ENCODE measurements at places on chromosomes 2 and 18. TPM values are rescaled to one million over a fixed set of nuclear protein-coding genes. Genes with fewer than 3 reads are reported as not detected.

RIT2 gene
- not detected for total RNA-seq

DNA sequence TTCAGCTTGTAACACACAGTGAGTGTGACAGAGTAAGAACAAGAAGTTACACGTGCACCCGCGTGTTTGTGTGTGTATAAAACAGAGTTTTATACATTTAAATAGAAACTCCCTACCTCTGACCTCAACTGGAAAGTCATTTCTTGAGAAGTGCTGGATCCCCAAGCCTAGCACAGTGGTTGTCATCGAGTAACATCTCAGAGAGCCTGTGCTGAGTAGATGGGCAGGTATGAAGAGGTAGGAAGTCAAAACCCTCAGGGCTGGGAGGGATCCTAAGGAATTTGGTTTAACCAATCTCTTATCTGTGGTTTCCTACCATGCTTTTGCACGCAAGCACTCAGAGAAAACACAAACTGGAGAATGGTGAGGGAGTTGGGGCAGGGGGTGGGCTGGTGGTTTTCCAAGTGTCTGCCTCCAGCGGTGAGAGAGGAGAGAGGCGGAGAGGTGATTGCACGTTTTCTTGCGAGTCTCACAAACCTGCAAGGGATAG lies 9.2 kb downstream of the ACOXL start:
- no peaks in the 10 kb centered on the region for H3K4me1 ChIP-seq
- no peak overlapping the region for H3K27ac ChIP-seq
- H3K4me3 ChIP-seq: no peak overlapping the region
- DNase-seq: no peak
- H3K27me3 ChIP-seq: peaks cover 87% of the 10 kb centered on the region

- peaks cover 4% of the 10 kb centered on the region for H3K4me1 ChIP-seq
- H3K36me3 ChIP-seq: no peaks in the 10 kb centered on the region
- no peak overlapping the region for H3K27ac ChIP-seq
- no peak for DNase-seq
Observed at GRCh38 chr18:28193177-28193778, 16.3 kb upstream of the CDH2 start.

DNA sequence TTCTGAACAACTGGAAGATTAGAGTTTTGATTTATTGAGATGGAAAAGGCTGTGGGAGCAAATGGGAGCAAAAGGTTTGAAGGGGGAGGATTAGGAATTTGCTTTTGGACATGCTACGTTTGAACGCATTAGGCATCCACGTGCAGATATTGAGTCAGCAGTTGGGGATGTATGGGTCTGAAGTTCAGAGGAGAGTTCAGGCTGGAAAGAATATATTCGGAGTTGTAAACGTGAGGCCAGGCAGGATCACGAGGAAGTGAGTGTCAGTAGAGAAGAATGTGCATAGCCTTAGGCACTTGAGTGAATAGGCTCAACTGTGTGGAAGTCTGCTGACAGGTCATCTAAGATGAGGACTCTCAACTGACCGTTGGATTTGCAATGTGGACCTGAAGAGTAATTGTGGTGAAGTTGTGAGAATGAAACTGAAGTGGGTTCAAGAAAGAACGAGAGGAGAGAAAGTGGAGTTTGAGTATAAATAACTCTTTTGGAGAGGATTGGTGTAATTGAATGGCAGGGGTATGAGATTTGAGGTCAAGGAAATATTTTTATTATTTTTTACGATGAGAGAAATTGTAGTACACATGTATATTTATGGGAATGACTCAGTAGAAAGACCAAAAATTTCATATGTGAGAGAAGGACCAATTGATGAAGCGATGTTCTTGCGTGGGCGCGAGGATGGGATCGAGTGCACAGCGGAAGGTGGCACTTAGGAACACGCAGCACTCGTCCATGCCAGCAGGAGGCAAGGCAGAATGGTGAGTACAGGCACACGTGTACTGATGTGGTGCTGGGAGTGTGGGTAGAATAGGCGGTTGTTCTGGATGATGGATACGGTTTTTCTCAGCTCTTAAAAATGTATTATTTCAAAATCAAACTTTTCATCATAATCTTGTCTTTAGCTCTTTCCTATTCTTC lies 40.5 kb upstream of the POLE4 start:
- peaks cover 25% of the 10 kb centered on the region for H3K4me1 ChIP-seq
- no peaks in the 10 kb centered on the region for H3K27me3 ChIP-seq
- no peak for DNase-seq
- H3K4me3 ChIP-seq: no peak overlapping the region
- no peaks in the 10 kb centered on the region for H3K36me3 ChIP-seq
- peak overlapping the region; percentile 50 for H3K27ac ChIP-seq

DNA sequence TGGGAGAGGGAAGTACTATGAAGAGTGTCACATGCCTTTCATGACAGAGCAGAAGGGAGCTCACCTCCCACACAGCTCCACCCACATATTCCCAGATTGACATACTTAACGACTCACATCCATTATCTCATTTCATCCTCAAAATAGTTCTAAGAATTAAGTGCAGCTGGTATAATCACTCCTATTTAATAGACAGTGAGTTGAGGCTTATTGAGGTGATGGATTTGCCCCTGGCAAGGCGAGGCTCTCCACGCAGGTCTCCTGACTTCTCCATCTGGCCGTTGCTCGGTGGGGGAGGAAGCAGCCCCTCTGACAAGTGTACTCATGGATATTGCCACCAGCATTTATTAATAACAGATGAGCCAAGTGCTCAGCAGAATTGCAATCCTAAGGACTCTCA lies 81.4 kb downstream of the TGOLN2 start:
- no peaks in the 10 kb centered on the region for H3K36me3 ChIP-seq
- DNase-seq: no peak
- H3K27me3 ChIP-seq: no peaks in the 10 kb centered on the region
- peaks cover 76% of the 10 kb centered on the region for H3K4me1 ChIP-seq

DLX2 gene
- 17.4 TPM for total RNA-seq

DNA sequence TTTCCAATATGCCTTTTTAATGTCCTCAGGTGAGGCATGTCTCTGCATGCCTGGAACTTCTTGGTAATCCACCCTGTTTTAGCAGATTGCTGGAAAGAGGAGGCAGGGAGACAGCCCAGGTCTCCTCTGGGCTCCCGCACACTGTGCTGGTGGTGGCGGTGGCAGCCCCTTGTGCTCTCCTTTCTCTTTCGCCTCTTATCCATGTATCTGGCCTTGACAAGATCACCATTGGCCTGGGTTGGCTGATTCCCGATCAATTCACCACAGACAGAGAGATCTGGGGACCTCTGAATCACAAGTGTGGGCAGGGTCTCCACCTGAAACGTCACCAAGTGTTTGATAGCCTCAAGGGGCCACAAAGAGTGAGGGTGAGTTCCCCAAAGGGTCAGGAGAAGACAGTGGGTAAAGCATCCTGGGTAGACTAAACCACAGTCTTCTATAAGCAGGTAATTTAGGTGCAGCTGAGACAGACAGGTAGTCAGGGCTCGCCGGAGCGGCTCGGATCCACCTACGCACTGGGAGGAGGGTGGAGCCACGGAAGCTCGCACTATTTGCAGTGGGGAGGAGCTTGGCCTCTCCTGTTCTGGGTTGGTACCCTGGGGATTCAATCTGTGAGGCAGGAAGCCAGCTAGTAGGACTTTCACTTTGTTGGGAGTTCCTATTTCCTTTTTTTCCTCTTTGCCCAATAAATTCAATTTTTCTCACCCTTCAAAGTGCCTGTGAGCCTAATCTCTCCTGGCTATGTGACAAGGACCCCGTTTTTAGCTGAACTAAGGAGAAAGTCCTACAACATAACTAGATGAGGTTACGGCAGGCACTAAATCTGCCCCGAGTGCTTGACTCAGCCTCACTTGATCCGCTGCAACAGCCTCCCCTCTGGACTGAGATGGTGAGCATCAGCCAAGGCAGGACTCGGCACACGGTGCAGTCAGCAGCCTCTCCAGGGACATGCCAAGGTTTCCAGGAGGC lies 57.6 kb downstream of the SLC4A3 start:
- no peaks in the 10 kb centered on the region for H3K27me3 ChIP-seq
- peak overlapping the region; percentile 61 for H3K27ac ChIP-seq
- DNase-seq: no peak
- peaks cover 33% of the 10 kb centered on the region for H3K4me1 ChIP-seq
- peak overlapping the region; percentile 52 for H3K4me3 ChIP-seq
- no peaks in the 10 kb centered on the region for H3K36me3 ChIP-seq

DNA sequence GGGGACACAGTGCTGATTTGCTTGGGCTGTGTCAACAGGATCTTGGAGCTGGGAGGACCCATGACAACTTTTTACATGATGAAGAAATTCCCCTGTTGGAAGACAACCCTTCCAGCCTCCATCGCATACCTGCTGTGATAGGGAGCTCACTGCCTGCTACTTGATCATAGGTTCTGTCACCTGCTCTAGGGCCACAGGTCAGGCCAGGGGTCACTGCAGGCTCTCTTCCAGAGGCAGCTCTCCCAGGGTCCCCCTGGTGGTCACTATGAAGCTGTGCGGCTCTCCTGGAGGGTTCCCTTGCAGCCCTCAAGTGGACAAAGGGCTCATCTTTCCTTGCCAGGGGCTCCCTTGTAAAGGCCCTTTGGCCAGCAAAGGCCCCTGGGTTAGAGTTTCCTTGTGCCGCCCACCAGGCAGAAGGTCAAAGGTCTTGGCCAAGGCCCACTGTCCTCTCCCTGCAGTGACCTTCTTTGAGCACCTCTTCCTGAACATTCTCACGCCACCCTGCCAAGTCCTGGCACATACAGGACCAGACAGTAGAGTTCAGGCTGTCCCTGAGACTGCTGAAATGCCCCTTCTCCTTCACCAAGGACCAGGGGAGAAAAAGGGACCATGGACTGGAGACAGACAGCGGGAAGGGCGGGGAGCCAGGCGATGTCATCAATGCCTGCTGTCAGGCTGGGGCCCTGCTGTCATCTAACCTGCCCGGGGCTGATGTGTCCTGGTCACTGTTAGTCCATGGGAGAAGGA lies 345.1 kb downstream of the DYSF start:
- H3K4me1 ChIP-seq: peaks cover 41% of the 10 kb centered on the region
- no peaks in the 10 kb centered on the region for H3K36me3 ChIP-seq
- H3K27ac ChIP-seq: no peak overlapping the region
- no peak for DNase-seq
- H3K27me3 ChIP-seq: no peaks in the 10 kb centered on the region
- H3K4me3 ChIP-seq: no peak overlapping the region

Measured in osteocyte (in vitro differentiated cells).